AML-193 (cell line): ENCODE measurements at places on chromosomes 6 and 20.

DNA sequence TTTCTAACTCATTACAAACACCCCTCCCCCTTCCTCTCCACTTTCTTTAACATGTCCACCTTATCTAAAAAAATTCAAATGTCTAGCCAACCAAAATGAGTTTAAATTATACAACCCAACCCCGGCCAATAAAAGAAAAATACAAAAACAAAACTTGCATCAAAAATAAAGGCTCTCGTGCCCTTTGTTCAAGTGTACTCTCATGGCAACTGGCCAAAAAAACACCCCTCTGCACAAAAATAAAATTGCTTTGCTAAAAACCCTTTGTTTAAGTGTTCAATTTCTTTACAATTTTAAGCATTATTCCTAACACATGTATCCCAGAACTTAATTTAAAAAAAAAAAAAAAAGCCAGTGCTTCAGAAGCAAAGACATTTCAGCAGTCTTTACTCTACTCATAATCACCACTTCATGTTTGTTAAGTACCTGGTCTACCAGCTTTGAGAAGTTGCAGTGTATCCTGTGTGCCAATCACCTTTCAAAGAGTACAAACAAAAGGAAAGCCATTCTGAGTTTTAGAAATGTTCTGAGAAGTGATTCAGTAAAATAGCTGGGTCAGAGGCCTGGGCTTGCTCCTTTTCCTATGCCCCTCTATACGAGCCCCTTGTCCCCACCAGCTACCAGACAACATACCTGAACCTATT lies 87.5 kb downstream of the MDN1 start:
- no peak for DNase-seq

DNA sequence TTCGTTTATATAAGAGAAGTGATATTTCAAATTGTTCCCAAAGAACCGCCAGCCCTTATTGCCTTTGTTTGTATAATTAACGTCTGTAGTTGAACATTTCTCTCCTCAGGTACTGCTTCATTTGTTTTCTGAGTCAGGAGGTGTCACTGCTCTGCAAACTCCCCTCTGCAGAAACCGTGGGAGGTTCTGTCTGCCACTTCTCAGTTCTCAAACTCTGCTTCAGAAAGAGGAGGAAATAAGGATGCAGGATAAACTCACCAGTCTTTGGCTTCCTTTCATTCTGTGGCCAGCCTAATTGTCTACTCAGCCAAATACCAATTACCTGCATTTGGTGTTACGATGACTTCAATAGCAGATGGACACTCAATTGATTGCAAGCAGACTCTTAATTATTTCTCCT lies 149.8 kb downstream of the PAK5 start:
- no peak for DNase-seq

GRCh38 chr20:8744228-8744844 lies 324.6 kb upstream of the PLCB4 start:
- DNase-seq = no peak

GRCh38 chr6:31266567-31267360 lies 5.1 kb downstream of the HLA-C start:
- DNase-seq = no peak

- DNase-seq = no peak
Measured at GRCh38 chr6:46648869-46649492, 3.6 kb downstream of the CYP39A1 start.

DNA sequence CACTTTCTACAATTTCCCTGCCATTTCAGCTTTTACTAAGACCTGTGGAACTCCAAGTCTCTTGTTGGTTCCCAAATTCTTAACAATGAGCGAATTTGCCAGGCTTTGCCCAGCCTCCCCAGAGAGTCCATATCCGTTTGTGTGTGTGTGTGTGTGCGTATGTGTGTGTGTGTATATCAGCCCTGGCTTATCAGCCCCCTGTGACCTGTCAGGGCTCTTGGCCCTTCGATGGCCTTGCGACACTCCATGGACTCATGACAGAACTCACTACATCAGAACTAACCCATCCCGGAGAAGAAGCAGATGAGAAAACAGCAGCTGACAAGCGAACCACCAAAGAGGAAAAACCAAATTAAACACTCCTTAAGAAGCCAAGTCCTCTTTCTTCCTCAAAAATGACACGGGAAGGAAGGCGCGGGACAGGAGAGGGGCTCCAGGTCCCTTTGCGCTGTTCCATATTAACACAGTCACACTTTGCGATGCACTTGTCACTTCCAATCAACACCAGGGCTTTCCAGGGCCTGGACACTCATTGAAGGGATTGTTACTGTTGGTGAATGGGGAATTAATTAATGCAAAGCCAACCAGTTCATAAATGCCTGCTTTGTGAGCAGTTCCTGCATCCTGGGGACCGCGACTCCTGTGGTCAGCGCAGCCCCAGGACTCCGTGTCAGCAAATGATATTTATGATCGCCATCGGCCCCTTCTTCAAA lies 524.0 kb downstream of the CD83 start:
- no peak for DNase-seq

GRCh38 chr6:156430386-156430785 lies 346.8 kb upstream of the ARID1B start:
- no peak for DNase-seq

- DNase-seq = no peak
Measured at GRCh38 chr6:7681449-7681848, 44.5 kb upstream of the BMP6 start.

GRCh38 chr6:155534678-155535077 lies 79.0 kb upstream of the NOX3 start:
- DNase-seq = no peak

- no peak for DNase-seq
Measured at GRCh38 chr20:24915440-24915839, 33.6 kb upstream of the CST7 start.

DNA sequence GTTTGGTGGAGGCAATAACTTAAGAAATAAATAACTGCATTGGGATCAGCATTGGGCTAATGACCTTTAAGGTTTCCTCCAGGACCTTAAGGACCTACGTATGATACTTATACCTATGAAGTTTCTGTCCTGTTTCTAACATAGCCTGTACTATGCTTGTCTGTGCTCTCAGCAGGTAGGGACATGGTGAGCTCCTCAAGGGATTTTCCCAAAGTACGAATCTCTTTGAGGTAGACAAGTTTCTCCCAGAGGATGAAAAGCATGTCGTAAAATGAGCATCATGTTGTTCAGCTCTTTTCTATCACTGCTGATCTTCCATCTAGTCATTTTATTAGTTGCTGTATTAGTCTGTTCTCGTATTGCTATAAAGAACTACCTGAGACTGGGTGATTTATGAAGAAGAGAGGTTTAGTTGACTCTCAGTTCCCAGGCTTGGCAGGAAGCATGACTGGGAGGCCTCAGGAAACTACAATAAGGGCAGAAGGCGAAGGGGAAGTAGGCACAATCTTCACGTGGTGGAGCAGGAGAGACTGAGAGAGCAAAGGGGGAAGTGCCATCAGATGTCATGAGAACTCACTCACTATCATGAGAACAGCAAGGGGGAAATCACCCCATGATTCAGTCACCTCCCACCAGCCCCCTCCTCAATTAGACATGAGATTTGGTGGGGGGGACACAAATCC lies 77.8 kb upstream of the TGM3 start:
- peak; percentile 85 for DNase-seq

GRCh38 chr6:163331245-163331644 lies 83.3 kb upstream of the QKI start:
- DNase-seq = no peak

DNA sequence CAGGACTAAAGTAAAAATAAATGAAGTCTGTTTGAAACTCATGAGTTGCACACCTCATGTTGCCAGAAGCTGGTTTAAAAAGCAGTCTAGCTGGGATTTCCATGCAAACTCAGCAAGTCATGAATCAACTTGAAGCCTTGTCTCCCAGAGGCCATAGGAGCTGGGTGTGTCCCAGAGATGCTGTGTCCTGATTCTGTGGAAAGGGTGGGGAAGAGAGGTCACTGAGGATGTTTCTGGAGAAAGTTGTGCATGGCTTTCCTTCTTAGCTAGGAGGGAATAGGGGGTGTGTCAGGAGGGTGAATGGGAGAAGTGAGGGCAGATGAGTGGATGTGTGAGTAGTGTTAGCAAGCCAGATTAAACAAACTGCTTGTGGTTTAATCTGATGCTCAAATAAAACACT lies 111.3 kb downstream of the ADAT2 start:
- DNase-seq = no peak

DNA sequence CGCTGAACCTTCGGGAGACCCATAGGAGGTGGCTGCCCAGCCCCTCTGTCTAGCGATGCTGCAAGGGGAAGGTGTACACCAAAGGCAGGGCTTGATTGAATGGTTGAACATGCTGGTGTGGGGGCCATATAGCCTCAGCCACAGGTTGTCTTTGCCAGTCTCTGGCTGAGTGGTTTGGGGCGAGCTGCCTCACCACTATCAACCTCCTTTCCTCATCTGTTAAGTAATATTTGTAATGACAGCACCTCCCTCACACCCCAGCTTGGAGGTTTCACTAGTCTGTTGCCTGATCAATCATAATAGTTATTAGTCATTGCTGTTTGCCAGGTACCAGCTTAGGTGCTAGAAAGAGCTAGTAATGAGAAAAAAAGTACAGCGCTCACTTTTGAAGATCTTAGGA lies 11.8 kb upstream of the ZNF831 start:
- DNase-seq = no peak

- DNase-seq = no peak
Measured at GRCh38 chr6:64774881-64775280, 932.1 kb downstream of the EYS start.

DNA sequence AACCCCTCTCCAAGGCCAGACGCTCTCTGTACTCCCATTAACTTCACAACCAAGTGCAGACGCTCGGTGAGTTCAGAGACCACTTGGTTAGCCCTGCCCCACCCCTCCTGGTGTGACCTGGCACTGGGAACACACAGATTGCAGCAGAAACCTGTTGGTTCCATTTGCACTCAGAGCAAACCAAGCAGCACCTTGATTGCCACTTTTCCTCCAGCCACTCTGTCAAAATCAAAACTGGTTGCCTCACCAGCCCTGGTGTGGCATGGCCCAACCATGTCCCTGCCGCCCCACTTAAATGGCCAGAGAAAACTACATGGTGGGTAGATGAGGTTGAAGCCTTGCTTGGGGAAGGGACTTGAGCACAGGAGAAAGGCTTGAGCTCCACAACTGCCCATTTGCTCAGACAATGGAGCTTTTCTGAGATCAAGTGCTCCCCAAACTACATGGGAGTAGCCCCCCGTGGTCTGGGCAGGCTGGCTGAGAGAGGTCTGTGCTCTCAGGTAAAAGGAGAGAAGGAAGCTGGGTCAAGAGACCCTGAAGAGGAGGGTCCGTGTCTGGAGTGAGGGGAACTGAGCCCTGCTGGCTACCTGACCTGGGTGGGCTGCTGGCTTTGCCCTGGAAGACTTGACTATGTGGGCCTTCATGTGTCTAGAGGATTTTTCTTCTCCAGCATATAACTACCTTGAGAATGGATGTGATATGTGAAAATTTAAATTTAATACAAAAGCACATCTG lies 43.4 kb downstream of the PLCG1 start:
- DNase-seq = no peak

- DNase-seq = no peak
Measured at GRCh38 chr6:91106083-91106482, 519.2 kb upstream of the MAP3K7 start.

- no peak for DNase-seq
Measured at GRCh38 chr6:149891259-149891658, 6.7 kb downstream of the RAET1E start.

GRCh38 chr6:154908723-154909122 lies 86.4 kb upstream of the TIAM2 start:
- no peak for DNase-seq

DNA sequence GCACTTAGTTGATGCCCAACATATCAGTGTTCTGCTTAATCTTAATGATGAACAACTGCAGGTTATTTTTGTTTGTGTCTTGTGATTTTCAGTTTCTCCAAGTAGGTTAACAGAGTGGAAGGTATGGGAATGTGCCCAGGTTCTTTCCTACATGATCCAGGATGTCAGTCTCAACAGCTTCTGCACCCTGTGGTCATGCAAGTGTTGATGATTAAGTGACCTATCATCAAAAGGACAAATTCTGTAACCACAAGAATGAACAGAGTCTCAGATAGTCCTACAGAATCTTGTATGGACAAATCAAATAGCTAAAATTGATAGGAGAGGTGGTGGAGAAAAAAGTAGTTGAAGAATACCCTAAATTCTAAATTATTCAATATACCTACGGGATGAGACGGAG lies 26.1 kb downstream of the MAN1A1 start:
- DNase-seq = no peak

GRCh38 chr6:142322504-142323198 lies 20.8 kb downstream of the ADGRG6 start:
- DNase-seq = no peak

DNA sequence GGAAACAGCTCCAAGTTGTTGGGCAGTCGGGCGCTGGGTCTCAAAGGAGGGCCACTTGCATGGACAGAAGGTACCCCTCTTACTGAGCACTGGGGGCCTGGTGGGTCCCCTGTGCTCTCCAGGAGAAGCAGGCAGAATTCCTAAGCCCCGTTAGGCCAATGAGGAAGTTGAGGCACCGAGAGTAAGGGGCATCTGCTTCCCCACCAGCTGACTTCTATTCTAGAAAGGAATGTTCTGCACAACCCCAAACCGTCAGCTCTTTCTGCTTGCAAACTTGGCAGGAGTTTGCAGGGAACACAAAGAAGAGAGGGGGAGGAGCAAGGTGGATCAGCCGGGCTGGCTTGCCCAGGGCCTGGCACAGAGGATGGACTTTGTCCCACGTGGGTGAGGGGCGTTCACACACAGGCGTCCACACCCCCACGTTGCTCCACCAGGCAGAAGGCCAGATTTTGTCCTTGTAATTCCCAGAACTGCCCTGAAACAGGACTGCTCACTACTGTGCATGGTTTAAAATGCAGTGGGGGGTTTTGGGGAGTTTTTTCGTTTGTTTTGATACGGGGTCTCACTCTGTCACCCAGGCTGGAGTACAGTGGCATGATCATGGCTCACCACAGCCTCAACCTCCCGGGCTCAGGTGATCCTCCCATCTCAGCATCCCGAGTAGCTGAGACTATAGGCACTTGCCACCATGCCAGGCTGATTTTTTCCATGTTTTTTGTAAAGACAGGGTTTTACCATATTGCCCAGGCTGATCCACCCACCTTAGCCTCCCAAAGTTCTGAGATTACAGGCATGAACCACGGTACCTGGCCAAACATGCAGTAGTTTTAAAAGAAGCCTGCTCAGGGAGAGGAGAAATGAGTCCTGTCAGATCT lies 93.3 kb downstream of the SNX5 start:
- DNase-seq = no peak

DNA sequence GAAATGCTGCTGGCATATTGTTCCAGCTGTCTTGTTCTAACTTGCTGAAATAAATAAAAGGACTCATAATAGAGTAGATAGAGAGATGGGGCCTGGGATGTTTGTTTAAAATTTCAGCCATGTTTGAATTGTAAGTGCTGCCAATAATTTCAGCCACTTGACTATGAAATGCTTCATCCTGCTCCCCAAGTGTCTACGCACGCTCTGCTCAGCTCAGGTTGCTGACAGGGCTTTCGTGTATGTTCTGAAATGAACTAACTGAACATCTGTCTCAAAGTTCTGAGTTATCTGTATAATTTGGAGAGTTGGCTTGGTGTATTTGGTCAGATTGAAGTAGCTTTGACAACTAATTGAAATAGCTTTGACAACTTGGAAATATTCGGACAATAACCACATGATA lies 387.8 kb downstream of the BMP2 start:
- DNase-seq = no peak
